ENCODE measurements at places on chromosomes 4 and X.
A peak's percentile ranks its signal among the peaks of the same experiment; 100 is the strongest.

DNA sequence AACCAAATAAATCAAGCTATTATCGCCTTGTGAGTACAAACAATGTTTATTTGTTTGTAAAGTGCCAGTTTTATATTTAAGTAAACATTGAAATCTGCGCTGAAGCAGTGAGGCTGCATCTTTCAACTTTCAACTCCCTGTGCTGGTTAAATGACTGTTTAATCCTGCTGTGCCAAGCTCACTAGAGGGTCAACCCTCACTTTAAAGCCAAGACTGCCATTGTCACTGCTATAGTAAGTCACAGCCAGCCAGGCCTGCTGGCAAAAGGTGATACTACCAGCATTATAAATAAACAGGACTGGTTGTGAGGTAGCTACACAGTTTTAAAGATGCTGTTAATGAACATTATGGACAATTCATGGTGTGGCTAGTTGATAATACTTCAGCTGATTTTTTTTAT, 34.6 kb downstream of the EFHC2 start:
- no peak for DNase-seq

GRCh38 chr4:155881555-155881954, 15.5 kb upstream of the ASIC5 start:
- DNase-seq: no peak

- DNase-seq: no peak
Measured at GRCh38 chr4:82811392-82811791, 12.8 kb upstream of the SCD5 start.

DNA sequence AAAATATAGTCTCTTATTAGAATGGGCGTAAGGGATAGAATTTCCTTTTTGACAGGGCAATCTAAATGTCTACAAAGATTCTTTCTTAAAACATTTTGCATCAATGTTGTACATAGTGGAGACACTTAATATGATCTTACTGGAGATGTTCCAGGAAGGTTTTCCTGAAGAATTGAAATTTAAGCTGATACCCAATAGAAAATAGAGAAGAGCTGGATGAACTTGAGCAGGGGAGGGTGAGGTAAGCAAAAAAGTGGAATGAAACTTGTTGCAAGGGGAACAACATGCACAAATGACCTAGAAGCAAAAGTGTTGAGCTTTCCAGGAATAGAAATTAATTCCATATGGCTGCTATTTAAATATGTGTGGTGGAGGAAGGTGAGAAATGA, 19.7 kb downstream of the SLAIN2 start:
- no peak for DNase-seq

DNA sequence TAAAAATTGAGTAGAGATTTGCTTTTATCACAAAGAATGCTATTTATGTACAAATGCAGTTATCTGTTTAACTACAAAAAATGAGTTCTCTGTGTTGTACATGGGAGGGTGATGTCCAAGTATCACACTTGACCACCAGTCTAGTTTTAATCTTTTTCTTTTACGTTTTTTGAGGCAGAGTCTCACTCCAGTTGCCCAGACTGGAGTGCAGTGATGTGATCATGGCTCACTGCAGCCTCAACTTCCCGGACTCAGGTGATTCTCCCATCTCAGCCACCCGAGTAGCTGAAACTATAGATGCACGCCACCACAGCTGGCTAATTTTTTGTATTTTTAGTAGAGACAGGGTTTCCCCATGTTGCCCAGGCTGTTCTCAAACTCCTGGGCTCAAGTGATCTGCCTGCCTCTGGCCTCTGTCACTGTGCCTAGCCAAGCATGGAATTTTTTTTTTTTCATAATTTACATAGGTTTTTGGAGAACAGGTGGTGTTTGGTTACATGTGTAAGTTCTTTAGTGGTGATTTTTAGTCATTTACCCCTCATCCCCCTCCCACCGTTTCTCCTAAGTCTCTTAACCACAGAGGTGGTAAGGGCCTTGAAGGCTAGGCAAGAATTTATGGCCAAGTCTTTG, 47.9 kb upstream of the RPA4 start:
- DNase-seq: no peak

- no peak for DNase-seq
Measured at GRCh38 chr4:107578321-107578720, 141.7 kb downstream of the PAPSS1 start.

- DNase-seq: no peak
Measured at GRCh38 chr4:38820329-38821061, 15.9 kb upstream of the TLR1 start.

- no peak for DNase-seq
Measured at GRCh38 chr4:186307916-186308315, 41.9 kb downstream of the F11 start.

GRCh38 chr4:26943391-26943790, 82.8 kb downstream of the STIM2 start:
- no peak for DNase-seq

- no peak for DNase-seq
Measured at GRCh38 chr4:183909801-183910200, 4.7 kb downstream of the STOX2 start.

DNA sequence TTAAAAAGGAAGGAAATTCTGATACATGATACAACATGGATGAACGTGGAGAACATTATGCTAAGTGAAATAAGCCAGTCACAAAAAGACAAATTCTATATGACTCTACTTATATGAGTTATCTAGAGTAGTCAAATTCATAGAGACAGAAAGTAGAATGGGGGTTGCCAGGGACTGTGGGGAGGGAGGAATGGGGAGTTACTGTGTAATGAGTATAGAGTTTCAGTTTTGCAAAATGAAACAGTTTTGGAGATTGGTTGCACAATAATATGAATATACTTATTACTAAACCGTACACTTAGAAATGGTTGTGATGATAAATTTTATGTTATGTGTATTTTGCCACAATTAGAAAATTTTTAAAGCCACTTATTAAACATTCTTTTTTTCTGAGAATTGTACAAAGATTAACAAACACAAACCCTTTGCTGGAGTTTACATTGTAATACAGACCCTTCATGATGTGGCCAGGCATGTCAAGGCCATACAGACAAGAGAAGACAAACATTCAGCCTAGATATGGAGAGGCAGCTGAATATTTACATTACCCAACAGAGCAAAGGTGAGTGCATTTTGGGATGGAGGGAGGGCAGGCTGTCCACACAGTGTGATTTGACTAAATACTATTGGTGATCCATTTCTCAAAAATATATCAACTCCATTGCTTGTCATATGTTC, 21.2 kb upstream of the GPC3 start:
- peak; percentile 56 for DNase-seq

DNA sequence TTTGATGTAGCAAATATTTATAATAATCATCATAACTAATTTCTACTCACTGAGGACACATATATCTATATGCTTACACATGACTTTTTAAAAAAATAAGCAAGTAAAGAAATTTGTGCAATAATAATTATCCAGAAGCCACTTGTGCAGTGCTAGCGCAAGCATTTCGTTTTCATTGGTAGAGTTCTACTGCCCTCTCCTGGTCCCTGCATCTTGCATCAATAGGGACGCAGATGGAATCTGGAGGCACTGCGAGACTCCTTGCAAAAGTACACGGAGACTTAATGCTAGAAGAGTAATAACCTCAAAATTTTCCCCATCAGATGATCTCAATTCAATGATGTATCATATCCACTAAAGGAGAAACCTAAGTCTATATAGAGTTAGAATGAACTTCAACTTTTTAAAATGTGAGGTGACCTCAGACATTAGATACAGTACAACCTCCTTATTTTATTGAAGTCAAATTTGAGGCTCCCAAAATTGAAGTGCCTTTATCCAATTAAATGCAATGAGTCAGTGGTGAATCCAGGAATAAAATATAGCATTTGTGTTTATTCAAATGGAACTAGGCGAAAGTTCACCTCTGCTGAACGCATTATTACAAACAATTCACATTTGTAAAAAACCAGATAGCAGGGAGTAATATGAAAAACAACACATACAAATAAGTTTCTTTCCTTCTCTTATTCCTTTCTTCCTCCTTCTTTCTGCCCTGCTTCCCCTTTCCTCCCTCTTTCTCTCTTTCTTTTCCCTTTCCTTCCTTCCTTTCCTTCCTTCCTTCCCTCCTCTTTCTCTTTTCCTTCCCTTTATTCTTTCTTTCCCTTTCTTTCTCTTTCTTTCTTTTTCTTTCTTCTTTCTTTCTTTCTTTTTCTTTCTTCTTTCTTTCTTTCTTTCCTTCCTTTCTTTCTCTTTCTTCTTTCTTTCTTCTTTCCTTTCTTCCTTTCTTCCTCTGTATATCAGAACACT, 450.0 kb downstream of the ANKRD50 start:
- peak; percentile 42 for DNase-seq

DNA sequence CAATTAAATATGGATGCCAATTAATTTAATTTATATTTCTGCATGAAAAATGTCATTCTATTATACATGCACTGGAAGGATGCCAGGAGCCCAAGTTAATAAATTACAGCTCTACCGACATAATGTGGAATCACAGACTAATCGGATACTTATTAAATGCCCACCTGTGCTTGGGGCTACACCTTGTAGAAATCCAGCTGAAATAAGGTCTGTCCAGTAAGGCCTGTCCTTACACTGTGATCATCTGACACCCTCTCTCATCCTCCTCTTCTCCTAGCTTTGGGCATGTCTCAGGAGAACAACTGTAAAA, 6.0 kb upstream of the SHISA3 start:
- DNase-seq: no peak

GRCh38 chrX:153469811-153470410, 465 bp downstream of the HAUS7 start:
- peak; percentile 27 for DNase-seq

DNA sequence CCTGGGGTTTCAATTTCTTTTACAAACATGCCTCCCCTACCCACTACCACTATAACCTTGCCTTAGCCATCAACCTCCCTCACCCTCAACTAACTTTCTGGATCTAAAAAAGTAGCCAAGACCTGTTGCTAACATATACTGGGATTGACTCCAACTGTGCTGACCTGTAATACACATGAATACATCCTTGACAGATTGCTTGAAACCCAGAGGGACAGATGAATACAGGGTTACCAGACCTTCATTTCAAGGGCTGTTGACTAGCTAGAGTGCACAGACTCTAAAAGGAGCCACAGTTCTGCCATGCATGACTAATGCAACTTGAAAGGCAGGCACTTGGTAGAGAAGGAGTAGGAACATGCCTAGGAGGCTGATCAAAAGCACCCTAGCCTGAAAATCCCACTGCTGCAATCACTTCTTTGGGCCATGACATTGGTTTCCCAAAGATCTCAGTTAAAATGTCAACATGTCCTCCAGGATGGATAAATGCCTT, 121.0 kb downstream of the PCDH19 start:
- DNase-seq: no peak

All from activated CD4-positive, alpha-beta T cell treated with anti-CD3 and anti-CD28 coated beads, Interleukin-2, Interleukin-4, amounts not matched to agents 100 ng/mL and 50 ng/mL, durations not matched to agents 16 hours and 8 hours (primary cell).